Glutamatergic neuron (in vitro differentiated cells): ENCODE measurements at places on chromosomes 13 and 19. TPM values are rescaled to one million over a fixed set of nuclear protein-coding genes. Genes with fewer than 3 reads are reported as not detected.

Gene TPTE2
- not detected for total RNA-seq

Gene SYNE4
- total RNA-seq: 2.0 TPM

DNA sequence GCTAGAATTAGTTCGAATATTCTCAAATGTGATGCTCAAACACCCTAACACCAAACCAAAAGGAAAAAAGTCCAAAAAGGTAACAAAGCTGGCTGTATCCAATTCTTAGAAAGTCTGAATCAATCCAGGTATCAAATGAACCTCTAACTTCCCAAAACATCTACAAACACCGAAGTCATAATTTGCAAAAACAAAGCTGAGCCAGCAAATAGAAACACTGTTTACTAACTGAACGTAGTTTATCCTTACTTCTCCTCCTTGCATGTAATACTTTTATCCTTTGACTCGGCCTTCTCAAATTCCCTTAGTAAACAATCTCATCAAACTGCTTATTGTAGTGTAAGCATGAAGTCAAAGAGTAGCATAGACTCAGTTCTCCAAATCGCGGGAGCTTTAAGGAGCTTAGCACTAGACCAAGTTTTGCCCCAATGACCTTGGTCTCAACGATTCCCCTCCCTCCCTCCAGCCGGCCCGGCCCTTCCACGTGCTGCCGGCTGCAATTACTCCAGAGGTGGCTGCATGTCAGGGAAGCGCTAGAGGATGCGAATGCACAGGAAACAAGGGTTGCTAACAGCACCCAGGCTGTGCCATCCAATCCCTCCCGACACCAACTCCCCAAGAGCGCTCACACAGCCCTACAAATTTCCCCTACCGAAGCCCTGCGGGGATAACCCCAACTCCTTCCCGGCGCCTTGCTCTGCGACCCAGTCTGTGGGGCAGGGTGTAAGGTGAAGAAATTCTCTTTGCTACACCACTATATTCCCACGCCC is 693 bp downstream of the XPO4 start:
- DNase-seq: peak; percentile 55

GRCh38 chr19:17721821-17722220 is 2.5 kb downstream of the MAP1S start:
- DNase-seq: no peak

- DNase-seq: peak; percentile 40
These were observed at the start of gene F10 for GRCh38 chr13:113122550-113123225. Gene F10, plus strand, starts transcription at chr13:113122799. Its CDS starts 57 bp downstream, at chr13:113122856.

DNA sequence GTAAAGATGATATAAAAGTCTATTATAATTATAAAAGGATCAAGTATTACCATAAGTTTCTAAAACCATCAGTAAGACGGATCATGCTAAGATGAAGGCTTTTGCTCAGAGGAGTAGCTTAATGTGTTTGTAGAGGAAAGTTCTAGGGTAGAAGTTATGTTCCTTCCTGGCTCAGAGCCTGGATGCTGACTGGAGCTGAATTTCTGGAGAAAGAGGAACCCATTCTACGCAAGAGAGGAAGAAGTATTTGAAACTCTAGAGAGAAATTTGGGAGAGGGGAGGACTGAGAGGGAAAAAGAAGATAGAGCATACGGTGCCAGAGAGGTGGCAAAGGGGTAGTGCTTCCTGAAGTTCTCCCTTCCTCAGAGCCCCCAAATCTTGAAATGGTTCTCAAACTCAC is 51.4 kb upstream of the SGCG start:
- DNase-seq: no peak
